NCI-H748 treated with DMSO at 0.1 percent for 48 hours (cell line): ENCODE measurements at places on chromosomes 6 and 20.
A peak's percentile ranks its signal among the peaks of the same experiment; 100 is the strongest.

GRCh38 chr20:15199698-15200097 lies 862.3 kb upstream of the FLRT3 start:
- no peak for DNase-seq

- DNase-seq: no peak
Measured at GRCh38 chr6:99603421-99604165, 3.0 kb upstream of the PRDM13 start.

- DNase-seq: no peak
Measured at GRCh38 chr6:82702574-82702973, 339.0 kb downstream of the TPBG start.

- no peak for DNase-seq
Measured at GRCh38 chr20:50590348-50590664, 80.1 kb downstream of the PTPN1 start.

GRCh38 chr6:167856999-167857660 lies 30.4 kb downstream of the AFDN start:
- no peak for DNase-seq

GRCh38 chr20:56859801-56860261 lies 230.7 kb downstream of the TFAP2C start:
- no peak for DNase-seq

- no peak for DNase-seq
Measured at GRCh38 chr6:106939848-106940247, 34.7 kb downstream of the CD24 start.

DNA sequence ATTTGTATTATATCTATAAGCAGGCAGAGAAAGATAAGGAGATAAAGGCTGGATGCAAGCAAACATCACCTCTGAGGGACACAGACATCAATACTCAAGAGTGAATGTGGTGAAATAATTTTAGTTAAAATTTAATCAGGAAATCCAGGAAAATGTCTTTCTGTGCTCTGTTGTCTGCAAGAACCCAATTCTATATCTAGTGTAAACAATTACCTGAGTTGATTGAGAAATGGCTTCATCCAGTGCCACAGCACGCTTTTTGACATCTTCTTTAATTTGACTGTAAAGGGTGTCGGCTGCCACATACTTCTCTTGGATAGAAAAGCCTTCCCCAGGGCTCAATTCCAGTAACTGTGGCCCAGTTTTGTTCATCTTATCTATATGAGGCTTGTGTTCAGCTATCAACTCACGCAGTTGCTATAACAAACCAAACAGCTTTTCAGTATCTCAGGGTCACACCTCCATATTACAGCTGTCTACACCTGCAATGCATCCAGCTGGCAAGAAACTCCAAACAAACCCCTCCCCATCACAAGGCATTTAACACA lies 131.6 kb downstream of the DST start:
- peak; percentile 81 for DNase-seq
